ENCODE measurements at places on chromosomes 5 and 9.
A peak's percentile ranks its signal among the peaks of the same experiment; 100 is the strongest.

DNA sequence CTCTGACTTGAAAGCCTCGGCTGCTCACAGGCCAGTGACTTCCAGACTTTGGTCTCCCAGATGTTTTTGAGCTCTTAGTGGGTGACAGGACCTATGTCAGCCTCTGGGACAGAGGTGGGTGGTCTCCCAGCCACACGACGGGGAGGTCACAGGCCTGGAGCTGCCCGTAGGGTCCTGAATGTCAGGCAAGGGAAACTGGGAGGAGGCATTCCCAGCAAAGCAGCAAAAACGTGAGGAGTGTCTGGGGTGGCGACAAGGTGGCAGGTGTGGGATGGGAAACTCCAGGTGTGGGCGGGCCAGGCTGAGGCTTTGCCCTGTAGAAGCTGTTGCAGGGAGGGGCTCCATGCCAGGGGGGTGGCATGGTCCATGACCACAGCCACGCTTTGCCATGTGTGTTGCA, 110.5 kb downstream of the CACNA1B start:
- DNase-seq = no peak

GRCh38 chr5:176360894-176361436, 599 bp downstream of the KIAA1191 start:
- DNase-seq = no peak

DNA sequence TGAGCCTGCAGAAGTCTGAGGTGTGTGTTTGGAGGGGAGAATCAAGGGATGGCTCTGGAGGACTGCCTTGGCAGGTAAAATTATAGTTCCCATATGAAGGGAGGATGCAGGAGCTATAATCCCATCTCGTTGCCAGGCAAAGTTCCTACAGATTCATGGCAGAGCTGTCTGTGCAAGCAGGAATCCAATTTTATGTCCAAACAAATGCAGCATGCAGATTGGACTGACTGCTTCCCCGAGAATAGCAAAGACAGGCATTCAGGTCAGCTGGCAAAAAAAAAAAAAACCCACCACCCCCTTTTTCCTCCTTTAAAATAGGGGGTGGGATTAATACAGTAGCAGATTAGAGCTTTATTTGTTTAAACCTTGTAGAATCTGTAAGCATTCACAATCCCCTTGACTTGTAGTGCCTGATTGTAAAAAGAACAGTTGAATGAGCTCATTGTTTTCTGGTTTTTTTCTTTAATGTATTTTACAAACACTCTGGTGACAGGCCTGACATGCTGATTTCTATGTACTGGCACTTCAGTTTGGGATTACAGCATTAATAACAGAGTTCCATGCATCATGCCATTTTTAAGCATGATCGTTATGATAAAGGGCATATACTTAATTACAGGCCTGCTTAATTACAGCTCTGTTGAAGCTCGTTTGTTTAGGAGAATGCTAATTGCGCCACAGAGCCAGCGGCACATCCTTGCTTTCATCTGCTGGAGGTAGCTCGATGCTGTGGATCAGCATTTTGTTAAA, 141.4 kb upstream of the LMX1B start:
- DNase-seq = no peak

GRCh38 chr5:24591426-24591825, 53.4 kb downstream of the CDH10 start:
- no peak for DNase-seq

GRCh38 chr9:127537014-127537413, 75.1 kb upstream of the STXBP1 start:
- no peak for DNase-seq

DNA sequence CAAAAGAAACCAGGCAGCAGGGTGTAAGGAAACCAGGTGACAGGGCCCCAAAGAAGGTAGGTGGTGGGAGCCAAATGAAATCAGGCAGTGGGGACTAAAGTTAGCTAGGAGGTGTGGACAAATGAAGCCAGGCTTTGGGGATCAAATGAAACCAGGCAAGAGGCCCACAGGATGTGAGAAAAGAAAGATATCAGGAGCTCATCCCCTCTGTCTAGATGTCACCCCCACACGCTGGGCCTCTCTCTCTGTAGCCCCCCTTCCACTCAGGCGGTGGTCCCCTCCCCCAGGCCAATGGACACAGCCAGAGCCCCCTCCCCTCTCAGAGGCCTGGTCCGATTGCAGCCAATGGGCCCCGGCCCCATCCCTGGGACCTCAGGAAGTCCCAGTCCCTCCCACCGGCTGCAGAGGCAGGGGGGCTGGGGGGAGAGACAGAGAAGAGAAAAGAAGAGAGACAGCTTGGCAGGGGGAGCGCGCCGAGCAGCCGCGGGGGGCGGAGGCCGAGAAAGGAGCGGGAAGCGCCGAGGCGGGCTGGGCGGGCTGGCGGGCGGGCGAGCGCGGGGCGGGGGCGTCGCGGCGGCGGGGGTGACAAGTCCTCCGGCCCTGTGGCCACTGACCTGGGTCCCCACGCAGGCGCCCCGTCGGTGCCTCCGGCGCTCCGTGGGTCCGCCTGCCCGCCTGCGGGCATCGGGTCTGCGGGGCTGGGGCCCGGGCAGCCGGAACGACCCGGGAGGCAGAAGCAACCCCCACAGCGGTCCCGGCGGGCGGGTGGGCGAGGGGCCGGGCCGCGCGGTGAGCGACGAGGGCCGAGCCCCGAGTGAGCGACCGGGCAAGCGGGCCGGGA, 11.9 kb downstream of the CNTFR start:
- DNase-seq = peak; percentile 74

GRCh38 chr9:117718085-117718484, 13.9 kb downstream of the TLR4 start:
- no peak for DNase-seq
